ENCODE measurements at places on chromosomes 7 and 10.

DNA sequence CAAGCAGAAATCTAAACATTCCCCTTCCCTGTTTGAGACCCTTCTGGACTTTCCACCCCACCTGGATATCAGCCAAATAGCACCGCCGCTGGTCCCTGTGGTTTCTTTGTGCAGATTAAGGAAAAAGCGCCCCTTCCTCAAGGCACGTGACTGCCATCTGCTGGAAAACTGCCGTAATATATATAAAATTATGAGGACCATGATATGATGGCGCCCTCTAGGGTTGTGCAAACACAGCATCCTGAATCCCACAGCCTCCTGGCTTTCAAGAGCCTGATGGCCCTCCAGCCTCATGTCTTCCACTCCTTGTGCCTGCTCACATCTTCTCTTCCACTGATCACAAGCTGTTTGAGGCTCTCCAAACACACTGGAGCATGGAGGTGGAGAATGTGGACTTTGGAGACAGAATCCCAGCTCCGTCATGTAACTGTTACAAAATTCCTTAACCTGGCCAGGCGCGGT is 121.3 kb downstream of the MYL10 start:
- DNase-seq: no peak

- DNase-seq: no peak
These were observed 155.2 kb downstream of the DGKI start for GRCh38 chr7:137691566-137691965.

DNA sequence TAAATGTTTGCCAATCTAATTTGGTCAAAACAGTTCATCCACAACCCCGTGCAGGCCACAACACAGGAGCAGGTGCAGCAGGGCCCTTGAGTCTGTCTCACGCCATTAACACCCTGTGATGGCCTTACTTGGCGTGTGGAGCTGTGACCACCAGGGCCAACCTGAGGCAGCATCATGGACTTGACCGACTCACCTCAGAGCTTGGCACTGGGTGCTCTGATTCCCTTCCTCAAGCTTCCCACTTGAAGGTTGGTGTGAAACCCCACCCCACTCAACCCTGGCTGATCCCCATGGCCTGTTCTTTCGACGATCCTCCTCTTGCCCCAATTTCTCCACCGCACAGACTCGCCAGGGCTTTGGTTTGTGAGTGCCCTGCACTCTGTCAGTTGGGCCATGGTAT is 623.1 kb downstream of the PTPRN2 start:
- DNase-seq: no peak

DNA sequence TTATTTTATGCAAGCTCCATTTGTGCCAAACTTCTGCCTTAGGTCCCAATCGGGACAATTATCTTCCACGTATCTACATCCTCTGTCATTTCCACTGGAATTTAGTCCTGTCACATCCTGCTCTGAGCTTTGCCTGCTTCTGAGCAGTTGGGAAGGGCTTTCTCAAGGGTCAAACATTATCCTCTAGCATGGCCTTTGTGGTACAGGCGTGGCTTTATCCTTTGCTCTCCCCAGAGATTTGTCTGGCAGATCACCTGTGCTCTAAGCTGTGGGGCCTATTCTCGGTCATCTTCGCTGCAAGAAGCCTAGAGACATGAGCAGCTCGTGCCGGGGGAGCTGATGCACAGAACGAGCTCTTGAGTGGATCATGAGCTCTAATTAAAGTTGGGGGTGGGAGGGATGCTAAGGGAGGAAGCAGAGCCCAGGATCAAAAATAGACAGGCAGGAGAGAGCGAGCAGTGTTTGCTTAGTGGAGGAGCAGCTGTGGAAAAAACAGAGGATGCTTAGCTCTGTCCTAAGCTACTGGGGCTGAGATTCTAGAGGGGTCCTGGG is 19.8 kb upstream of the TMEM273 start:
- DNase-seq: no peak

- DNase-seq: no peak
These were observed 11.4 kb upstream of the PTN start for GRCh38 chr7:137354961-137355360.
